Hepatocyte (in vitro differentiated cells): ENCODE measurements at places on chromosomes 6 and 20.

DNA sequence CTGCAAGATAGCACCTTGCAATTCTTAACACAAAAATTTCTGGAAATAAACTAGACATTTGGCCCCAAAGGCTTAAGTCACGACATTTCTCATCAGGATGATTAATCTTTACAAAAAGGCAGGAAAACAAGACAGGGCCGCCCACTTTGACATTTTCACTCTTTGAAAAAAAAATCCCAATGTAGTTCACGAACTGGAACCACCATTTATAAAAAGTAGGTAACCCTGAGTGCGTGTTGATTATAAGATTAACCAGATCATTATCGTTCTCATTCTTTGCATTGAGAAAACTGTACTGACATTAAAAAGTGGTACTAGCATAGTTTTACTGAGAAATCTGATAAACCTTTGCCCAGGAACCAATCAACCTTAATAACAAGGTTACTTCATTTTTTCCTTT is 108.8 kb downstream of the HUS1B start:
- no peaks in the 10 kb centered on the region for H3K36me3 ChIP-seq
- no peaks in the 10 kb centered on the region for H3K27me3 ChIP-seq
- no peak overlapping the region for H3K4me3 ChIP-seq

GRCh38 chr6:87104667-87105066 is 9.8 kb upstream of the CGA start:
- no peaks in the 10 kb centered on the region for H3K27me3 ChIP-seq
- no peaks in the 10 kb centered on the region for H3K36me3 ChIP-seq
- H3K4me3 ChIP-seq: no peak overlapping the region
- H3K27ac ChIP-seq: no peak overlapping the region
- no peaks in the 10 kb centered on the region for H3K4me1 ChIP-seq

- H3K27me3 ChIP-seq: no peaks in the 10 kb centered on the region
- H3K4me1 ChIP-seq: peaks cover 9% of the 10 kb centered on the region
- H3K27ac ChIP-seq: peak overlapping the region; percentile 80
- H3K4me3 ChIP-seq: no peak overlapping the region
- no peaks in the 10 kb centered on the region for H3K36me3 ChIP-seq
Measured at GRCh38 chr20:53081916-53082863, 110.0 kb downstream of the TSHZ2 start.

DNA sequence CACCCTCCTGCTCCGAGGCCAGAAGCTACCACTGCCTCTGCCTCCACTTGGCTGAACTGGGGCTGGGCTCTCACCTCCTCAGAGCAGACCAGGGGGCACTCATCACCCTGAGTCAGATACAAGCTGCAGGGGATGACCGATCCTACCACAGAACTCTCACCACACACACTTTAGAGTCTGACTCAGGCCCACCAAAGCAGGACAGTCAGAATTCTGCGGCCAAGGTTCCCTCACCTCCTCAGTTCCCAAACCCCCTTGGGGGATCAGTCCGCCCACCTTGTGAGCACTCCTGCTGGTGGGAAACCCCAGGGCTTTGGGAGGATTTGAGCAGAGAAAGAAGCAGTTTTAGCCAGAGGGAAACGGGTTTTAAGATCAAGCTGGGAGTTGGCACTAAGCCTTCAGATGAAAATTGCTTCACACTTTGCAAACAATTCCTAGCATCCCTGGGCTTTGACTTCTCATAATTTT is 587.8 kb upstream of the JAG1 start:
- peaks cover 6% of the 10 kb centered on the region for H3K4me1 ChIP-seq
- no peak for DNase-seq
- no peaks in the 10 kb centered on the region for H3K36me3 ChIP-seq
- H3K27me3 ChIP-seq: no peaks in the 10 kb centered on the region
